ENCODE measurements at places on chromosomes 16 and 17.

- peak; percentile 39 for DNase-seq
Measured at GRCh38 chr17:69246726-69247375, 18.2 kb upstream of the ABCA10 start.

GRCh38 chr17:18257982-18258355 lies 569 bp downstream of the FLII start:
- DNase-seq = peak; percentile 47

DNA sequence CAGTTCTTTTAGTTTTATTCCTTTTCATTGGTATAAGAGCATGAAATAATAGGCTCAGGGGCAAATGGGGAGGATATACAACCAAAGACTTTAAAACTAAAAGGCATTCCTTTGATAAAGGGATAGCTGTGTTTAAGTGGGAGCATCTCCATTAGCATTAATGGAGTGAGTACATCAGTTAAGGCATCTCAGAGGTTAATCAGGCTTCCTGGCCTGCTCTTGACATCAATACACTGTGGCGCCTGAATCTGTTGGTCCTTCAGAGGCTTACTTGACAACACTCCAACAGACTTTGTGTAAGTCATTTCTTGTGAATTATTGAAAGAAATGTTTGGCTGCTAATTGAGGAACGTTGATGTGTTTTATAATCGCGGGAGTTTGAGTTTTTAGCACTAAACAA lies 230.7 kb downstream of the BCAS3 start:
- no peak for DNase-seq

GRCh38 chr17:60224064-60224463 lies 74.3 kb downstream of the CA4 start:
- DNase-seq = no peak

DNA sequence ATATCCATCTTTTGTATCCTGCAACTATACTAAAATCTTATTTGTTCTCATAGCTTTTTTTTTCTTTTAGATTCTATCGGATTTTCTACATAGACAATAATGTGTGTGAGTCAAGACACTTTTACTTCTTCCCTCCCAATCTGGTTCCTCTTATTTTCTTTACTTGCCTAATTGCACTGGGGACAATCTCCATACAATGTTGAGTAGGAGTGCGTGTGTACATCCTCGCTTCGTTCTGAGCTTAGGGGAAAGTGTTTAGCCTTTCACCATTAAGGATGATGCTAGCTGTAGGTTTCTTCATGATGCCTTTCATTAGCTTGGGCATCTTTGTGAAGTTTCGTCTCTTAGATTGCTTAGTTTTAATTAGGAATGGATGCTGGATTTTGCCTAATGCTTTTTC lies 2.9 kb downstream of the SPATA32 start:
- DNase-seq = no peak

DNA sequence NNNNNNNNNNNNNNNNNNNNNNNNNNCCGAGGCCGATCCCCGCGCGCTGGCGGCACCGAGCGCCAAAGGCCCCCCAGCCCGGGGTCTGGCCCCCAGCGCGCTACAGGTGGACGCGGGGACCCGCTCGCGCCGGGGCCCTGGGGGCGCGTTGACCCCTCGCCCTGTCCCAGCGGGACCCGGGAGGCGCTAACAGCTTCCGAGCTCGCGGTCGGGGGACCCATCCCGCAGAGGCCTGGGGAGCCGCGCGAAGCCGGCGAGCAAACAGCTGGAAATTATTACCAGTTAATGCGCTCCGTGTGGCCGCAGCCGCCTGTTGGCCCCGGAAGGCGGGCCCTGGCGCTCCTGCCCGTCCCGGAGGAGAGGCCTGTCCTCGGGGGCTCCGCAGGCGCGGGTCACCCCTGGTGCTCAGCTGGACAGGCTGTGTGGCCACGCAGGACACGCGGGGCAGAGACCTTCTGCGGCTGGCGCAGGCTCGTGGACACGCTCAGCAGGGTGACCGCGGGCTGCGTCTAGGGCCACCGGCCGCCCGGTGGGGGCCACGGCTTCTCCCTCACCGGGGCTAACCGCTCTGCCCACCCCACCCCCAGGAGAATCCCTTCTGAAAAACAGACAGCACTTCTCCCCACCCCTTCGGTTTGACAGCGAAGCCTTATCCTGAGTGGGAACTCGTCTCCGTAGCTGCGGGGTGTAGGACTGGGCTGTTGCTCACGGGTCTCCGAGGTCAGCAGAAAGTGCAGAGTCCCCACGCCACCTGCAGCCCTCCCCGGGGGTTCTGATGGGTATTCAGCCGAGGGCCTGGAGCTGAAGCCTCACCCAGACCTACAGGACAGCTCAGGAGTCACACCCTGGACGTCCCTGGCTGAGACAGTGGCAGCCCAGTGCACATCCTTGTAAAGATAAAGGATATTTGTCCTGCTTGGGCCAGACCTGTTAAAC lies 138.7 kb upstream of the RPH3AL start:
- DNase-seq = peak; percentile 71

DNA sequence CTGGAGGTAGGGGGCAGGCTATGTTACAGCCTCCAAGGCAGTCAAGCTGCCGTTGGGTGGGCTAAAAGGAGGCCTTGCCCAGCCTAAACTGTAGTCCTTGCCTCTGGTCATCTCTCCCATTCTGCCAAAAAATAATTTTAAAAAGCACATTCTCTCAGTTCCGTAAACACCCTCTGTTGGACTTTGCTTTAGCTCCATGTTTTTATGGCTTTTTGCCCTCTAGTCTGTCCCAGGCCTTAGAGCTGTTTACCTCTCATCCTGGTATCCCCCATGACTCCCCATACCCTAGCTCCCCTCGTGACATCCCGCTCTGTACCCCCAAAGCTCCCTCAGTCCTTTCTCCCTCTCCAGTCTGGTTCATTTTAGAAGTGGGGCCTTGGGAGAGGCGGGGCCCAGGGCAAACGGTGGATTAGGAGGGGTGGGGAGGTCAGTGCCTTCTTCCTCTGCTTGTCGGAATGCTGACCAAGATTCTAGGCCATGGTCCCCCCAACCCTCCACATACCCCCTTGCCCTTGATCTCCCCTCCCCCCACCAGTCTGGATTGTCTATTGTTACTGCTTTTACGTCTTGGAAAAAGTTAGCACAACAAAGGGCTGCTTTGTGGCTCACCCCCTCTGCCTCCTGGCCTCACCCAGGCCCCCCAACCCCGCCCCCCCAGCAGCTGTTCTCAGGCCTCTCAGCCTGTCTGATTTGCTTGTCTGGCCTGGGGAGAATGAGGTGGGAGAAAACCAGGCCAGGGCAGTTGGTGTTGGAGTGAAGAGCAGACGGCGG lies 18.4 kb downstream of the GJD3 start:
- DNase-seq = no peak
